ENCODE measurements at places on chromosomes 5 and 9.
A peak's percentile ranks its signal among the peaks of the same experiment; 100 is the strongest.

DNA sequence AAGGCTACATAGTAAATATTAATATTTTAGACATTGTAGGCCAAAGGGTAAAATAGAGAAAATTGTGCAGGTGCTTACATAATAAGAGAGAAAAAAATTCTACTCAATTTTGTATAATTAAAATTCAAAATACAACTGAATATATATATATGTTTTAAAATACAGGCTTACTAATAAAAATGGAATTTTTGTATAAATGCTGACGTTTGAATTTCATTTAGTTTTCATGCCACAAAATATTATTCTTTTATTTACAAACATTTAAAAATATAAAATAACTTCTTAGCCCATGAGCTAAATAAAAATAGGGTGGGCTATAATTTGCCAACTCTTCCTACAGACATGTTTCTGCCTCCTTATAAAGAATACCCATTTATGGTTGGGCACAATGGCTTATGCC, 328.6 kb downstream of the TRPM3 start:
- no peak for DNase-seq

DNA sequence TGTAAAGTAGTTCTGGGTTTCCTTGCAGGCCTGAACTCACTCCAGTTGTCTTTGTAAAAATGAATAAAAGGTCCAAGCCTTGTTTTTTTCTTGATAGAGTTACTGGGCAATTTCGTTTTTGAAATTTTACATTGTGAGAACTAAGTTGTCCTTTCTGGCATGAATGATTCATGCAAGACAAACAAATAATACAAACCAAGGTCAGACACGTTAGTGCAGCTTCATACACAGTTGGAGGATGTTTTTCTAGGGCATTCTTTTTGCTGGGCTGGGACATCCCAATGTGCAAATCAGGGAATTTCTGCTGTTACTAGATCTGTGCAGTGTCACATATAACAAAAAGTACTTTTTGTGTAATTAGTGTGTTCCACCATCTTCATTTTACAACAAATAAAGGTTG, 96.0 kb downstream of the MEGF10 start:
- DNase-seq = no peak

- no peak for DNase-seq
Measured at GRCh38 chr5:56801256-56801655, 14.1 kb upstream of the MAP3K1 start.

GRCh38 chr9:16974436-16974835, 104.0 kb upstream of the BNC2 start:
- DNase-seq = no peak

GRCh38 chr9:113619491-113620376, 156.2 kb downstream of the RGS3 start:
- no peak for DNase-seq

DNA sequence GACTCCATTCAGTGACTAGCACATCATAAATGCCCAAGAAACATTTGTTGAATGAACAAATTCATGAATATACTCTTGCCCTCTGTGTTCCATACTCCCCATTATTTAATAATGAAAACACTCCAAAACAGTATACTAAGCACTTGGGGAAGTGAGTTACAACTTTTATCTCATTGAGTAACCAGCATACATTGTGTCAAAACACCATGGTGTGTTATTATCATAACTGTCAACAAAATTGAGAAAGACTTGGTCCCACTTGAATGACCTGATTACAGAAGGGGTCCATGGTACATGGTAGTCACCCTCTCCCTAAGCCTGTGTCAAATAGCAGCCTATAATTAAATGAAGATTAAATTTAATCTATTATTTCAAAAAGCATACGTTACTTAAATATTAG, 16.2 kb downstream of the ANKH start:
- no peak for DNase-seq

GRCh38 chr9:98444601-98445000, 189.2 kb upstream of the TBC1D2 start:
- DNase-seq = no peak

DNA sequence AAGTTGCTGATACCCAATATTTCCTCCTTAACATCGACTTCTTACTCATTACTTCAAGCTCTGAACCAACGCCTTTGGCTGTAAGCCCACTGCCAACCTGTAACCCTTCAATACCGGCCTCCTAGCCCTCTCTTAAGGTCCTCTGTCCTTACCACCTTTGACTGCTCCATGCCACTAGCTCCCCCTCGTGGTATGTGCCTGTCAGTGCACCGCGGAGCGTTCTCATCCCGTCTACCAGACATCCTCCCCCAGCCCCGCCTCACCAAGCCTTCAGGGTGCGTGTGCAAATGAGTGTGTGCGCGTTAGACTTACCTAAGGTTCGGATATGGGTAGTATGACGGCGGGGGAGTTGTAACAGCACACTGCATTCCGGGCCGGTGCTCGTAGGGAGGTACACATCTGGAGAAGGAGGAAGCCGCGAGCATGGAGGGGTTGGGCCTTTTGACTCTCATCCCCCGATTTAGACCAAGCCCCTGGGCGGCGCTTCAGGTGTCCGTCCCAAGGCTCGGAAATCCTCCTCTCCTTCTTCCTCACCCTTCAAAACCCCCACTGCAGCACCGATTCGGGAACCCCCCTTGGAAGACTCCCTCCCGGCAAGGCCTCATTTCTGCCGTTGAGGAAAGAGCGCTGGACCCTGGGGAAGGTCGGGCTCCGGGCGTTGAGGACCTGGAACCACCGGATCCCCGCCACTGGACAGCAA, 2.8 kb upstream of the MYORG start:
- DNase-seq = peak; percentile 39

GRCh38 chr5:158718738-158719505, 380.8 kb downstream of the EBF1 start:
- no peak for DNase-seq

DNA sequence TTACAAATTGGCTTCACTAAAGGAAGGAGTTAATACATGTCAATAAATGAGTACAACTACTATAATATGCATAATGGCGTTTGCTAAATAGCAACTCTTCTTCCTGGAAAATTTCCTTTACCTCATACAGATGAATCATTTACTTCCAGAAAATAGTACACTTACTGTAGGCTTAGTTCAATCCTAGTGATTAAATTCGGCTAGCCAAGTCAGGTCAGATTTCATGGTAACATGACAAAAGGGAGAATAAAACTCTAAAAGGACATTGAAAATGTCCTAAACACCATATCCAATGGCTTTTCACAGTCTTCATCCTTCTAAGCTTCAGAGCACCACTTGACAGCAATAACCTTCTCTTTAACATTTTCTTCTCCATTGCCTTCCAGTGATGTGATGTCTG, 42.1 kb upstream of the ZFAND5 start:
- no peak for DNase-seq

GRCh38 chr5:178450121-178451028, 139.8 kb downstream of the COL23A1 start:
- no peak for DNase-seq

GRCh38 chr9:92620845-92621244, 49.1 kb downstream of the IPPK start:
- DNase-seq = no peak

GRCh38 chr9:110886832-110887231, 151.4 kb downstream of the LPAR1 start:
- no peak for DNase-seq

- DNase-seq = no peak
Measured at GRCh38 chr9:224026-224425, 9.4 kb downstream of the DOCK8 start.

GRCh38 chr5:124660229-124661093, 86.0 kb downstream of the ZNF608 start:
- DNase-seq = no peak

- DNase-seq = no peak
Measured at GRCh38 chr9:111020594-111020993, 17.7 kb downstream of the LPAR1 start.

DNA sequence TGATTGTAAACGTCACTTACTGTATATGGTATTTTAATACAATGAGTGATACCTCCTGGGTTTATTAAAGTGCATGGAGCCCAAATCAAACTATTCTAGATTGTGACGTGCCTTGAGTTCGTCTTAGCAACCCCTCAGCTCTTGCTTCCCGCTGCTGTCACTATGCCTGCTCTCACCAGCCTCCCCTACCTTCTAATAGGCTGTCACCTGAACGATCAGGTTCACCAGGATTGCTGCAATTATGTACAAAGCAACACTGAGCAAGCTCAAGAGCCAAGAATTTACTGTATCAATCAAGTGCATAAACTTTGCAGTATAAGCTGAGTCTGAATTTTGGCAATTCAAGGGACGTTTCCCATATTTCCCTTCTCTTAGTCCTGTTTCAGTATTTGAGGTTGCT, 3.0 kb downstream of the LECT2 start:
- DNase-seq = no peak

DNA sequence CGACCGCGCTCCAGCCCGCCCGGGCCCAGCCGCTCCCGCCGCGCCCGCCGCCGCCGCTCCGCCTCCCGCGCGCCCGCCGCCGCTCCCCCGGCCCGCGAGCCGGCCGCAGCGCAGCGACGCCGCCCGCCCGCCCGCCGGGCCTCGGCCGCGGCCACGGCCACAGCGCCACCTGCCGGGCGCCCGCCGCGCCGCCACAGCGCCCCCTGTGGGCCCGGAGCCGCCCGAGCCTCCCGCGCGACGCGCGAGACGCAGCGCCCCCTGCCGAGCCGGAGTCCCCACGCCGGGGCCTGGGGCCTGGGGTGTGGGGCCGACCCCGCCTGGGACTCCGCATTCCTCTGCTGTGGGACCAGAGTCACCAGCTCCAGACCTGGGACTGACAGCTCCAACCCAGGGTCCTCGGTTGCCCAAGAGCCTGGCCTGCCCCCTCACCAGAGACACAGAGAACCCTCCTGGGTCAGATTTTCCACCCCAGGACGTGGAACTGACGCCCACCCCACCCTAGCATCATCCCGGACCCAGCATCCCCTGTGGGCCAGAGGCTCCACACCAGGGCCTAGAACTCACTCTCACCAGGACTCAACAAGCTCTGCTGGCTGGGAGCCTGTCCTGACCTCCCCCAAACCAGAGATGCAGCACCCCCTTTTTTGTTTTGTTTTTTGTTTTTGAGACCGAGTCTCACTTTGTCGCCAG, at the start of gene RAPGEF1:
RAPGEF1 (minus strand) TSS at position 118 of the 690 bp plus-strand sequence. CDS start 246 bp downstream, outside the sequence.
- no peak for DNase-seq

DNA sequence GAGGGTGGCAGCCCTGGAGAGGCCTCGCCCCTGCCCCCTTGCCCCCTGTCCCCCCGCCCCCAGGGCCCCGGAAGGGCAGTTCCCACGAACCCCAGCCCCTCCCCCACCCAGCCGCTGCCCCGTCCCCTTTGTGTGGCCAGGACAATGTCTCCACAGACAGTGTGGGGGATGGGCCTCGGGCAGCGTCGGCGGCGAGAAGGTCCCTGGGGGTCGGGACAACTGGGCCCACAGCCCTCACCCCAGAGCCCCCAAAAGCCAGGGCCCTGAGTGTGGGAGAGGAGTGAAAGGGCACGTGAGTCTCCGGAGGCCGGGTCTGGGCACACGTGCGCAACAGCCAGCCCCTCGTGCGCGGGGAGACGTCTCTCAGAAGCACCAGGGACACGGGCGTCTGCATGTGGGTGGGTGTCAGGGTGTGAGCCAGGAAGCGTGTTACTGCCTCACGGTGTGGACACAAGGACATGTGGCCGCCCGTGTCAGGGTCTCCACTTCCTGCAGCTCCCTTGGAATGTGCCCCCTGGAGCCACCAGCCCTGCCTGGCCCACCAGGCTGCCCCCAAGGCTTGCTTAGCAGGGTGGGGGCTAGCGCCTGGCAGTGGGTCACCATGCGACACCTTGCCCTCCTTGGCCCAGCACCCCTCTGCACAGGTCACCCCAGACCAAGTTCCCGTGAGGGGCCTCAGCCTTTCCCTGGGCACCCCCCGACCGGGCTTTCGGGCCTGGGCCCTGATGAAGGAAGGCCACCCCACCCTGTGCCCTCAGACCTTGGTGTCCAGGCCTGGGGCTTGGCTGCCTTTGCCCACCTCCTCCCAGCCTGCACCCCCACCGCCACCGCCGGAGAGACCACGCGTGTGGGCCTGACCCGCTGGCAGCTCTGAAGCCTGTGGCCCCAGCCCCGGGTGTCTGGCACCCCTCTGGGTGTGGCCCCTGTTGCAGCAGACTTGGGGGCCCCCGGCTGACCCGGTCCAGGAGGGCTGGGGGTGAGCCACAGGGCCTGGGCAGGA, 12.8 kb upstream of the NRARP start:
- no peak for DNase-seq

GRCh38 chr5:77483682-77484081, 8.4 kb downstream of the WDR41 start:
- no peak for DNase-seq

GRCh38 chr9:93155716-93156474, 21.8 kb upstream of the NINJ1 start:
- peak; percentile 56 for DNase-seq

DNA sequence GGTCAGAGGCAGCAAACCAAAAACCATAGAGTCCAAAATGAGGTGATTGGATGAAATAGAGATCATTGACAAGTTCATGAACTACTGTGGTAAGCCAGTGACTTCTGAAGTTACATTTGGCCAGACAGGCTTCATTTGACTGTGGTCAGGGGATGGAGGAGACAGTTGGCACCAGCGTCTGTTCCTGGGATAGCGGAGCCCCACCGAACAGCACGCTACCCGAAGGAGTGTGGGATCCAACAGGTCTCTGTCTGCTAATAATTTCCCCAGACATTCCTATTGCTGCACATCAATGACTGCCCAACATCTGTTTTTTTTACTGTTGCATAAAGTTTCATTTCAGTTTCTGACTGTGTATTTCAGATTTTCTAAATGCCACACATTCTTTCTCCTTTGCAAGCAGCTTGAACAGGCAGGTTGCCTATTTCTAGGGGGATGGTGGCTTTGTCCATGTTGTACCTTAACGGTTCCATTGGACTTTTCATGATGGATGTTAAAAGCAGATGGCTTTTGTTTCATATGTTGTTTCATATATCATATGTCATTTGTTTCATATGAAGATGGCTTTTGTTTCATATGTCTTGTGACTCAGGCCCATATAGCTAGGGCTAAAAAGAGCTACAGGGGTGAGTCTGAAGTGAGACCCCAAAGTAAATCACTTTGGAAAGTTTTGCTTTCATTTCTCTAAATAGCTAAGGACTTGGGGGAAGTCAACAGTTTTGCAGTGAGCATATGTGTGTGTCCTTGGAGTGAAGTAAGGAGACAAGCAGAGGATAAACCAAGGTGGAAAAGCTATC, 180.8 kb downstream of the GOLPH3 start:
- DNase-seq = no peak

- DNase-seq = no peak
Measured at GRCh38 chr5:93249651-93250289, 331.2 kb downstream of the NR2F1-AS1 start.

DNA sequence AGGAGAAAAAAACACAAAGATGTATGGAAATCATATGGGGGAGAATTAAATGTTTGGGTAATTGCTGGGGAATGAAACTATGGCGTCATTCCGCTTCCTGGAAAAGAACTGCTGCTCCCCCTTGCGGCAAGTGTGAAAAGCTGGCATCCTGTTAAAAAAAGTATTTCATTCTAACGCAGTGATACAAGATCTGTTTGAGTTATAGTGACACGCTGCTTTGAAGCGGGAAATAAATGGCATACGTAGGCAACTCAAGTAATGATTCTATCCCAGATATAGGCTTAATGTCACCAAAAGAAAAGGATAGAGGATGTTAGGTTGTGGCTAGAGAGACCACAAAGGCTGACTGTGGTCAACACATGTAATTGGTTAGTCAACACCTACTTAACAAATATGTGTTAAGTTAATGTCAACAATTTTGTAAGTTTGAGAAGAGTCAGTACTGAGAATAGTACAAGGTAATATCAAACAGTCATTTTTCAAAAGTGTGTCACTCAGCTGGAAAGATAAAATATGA, 70.2 kb upstream of the ALDH1A1 start:
- DNase-seq = no peak

- no peak for DNase-seq
Measured at GRCh38 chr5:125587631-125588030, 835.6 kb upstream of the GRAMD2B start.

Measured in DMS 273 treated with DMSO at 0.1 percent for 48 hours (cell line).